ENCODE measurements at places on chromosomes 13 and 19.

DNA sequence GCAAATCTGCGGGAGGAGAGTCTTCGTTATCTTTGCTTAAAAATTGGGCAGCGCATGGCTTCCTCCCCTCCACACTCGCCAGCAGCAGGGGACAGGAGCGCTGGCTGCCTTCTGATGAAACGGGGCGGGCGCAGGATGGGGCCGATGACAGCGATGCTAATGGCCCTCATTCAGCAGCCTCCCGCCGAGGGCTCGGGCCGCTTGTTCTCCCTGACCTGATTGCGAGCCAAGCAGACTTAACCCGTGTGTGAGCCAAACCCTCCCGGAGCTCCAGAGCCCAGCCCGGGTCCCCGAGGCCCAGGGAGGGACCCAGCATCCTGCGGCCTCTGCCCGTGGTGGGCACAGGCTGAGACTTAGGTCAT lies 90.3 kb downstream of the KDM4B start:
- DNase-seq = no peak

GRCh38 chr13:90270226-90270625 lies 1077.3 kb upstream of the MIR17HG start:
- peak; percentile 32 for DNase-seq

GRCh38 chr13:94784066-94784465 lies 71.7 kb upstream of the SOX21 start:
- peak; percentile 12 for DNase-seq

DNA sequence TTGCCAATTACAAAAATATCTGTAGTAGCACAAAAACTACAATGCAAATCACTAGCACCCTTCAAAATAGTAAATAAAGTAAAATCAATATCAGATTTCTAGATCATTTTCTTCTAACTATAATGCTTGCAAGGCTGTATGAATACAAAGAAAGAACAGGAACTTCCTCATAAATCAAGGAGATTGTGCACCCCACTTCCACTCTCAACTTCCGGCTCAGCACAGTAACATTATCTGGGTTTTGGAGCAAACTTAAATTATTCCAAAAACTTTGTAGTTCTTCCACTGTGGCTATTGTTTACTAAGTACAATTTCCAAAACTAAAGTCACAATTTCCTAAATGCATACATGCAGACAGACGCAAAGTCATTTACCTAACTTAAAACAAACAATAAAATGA lies 778.3 kb upstream of the SLC10A2 start:
- DNase-seq = no peak

DNA sequence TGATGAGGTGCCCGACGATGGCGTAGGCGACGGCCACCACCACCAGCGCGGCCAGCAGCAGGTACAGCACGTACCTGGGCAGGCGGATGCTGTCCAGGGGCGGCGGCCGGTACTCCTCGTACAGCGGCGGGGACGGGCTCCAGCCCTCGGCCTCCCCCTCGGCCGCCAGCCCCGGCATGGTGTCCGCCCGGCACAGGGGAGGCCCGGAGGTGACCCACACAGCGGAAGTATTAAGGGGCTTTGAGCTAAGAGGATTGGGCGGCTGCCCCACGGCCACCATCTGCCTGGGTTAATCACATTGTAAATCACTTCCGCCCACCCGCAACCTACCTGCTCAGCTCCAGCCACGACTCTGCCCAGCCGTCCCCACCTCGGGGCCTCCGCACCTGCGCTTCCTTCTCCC lies at the start of gene SMIM44:
SMIM44 (minus strand) TSS at position 216 of the 403 bp plus-strand sequence; CDS start at position 178, 38 bp downstream.
- no peak for DNase-seq

DNA sequence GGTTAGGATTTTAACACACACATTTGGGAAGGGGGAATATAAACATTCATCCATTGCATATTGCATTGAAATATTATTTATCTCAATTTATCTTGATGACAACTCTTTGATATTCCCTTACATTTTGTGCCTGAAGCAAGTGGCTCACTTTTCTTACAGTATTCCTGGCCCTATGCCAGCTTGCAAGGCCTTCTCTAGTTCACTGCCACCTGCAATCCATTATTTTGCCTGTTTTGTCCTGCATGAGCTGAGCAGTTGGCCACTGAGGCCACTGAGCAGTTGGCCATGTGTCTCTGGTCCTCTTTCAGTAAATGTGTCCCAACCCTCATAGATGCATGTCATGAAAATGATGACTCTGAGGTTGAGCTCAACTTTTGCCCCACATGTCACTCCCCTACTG lies 49.8 kb downstream of the CBY2 start:
- DNase-seq = no peak

- DNase-seq = no peak
Measured at GRCh38 chr19:48961051-48961649, 4.0 kb upstream of the FTL start.

- peak; percentile 13 for DNase-seq
Measured at GRCh38 chr13:27541386-27541785, 78.9 kb downstream of the LNX2 start.

DNA sequence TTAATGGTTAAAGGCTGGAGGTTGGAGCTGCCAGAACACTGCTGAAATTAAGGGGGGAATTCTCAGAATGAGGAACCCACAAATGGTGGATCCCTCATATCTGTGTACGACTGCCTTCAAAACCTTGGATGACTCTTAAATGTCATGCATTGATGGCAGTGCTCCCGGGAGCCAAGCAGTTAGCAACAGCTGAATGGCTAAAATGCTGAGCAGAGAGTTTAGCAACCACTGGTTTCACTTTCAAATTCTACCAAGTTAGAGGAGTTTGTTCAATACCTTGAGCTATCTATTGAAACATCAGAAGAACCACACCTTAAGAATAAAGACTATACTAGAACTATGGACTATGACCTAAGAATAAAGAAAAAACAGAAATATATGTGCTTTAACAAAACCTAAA lies 41.4 kb downstream of the UQCRFS1 start:
- no peak for DNase-seq

DNA sequence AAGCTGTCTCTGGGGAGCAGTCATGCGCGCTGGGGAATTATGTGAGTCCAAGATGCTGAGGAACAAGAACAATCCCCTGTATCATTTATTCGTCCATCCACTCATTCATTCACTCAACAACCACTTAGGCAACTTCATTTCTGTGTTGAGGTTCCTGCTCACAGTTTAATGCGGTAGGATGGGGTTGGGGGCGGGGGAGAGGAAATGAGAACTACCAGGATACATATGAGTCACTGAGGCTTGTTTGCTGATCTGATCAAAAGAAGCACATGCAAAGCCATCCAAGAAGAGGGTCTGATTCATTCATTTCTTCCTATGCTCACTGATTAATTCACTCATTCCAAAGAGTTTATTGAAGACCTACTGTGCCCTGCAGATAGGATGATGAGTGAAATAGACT lies 20.9 kb downstream of the ZNF536 start:
- peak; percentile 42 for DNase-seq

- DNase-seq = no peak
Measured at GRCh38 chr19:1394252-1395193, 6.8 kb downstream of the GAMT start.

DNA sequence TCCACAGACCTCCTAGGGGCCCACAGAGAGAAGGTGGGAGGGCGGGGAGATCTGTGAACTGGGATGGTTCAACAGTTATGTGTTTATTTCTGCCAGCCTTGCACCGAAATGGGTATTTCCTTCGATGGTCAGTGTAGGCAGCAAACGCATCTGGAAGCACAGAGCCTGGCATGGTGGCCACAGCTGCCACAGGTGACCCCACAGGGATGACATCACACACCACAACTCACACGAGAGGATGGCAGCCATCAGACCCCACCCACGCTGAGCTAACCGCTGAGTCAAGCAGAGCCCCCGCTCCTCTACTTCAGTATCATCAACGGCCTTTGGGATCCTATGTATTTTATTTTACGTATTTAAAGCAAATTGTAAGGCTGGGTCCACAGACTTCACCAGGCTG lies 37.4 kb downstream of the NAXD start:
- DNase-seq = no peak

DNA sequence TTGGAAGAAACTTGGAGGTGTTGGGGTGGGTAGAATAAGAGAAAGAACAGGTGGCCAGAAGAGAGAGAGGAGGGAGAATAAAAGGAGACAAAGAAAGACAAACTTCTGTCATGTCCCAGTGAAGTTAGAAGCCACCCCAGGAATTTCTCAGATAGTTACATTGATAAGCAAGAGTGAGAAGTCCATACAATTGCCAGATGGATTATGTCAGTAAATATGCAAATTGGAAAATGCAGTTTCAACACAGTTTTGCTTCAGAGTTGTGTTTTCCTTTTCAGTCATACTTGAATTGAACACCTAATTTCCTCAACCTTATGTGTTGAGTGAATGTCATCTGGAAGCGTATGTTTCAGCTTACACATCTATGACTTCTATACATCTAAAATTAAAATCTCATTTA lies 139.2 kb downstream of the RXFP2 start:
- no peak for DNase-seq

- DNase-seq = no peak
Measured at GRCh38 chr13:102900193-102900608, 54.4 kb downstream of the ERCC5 start.

DNA sequence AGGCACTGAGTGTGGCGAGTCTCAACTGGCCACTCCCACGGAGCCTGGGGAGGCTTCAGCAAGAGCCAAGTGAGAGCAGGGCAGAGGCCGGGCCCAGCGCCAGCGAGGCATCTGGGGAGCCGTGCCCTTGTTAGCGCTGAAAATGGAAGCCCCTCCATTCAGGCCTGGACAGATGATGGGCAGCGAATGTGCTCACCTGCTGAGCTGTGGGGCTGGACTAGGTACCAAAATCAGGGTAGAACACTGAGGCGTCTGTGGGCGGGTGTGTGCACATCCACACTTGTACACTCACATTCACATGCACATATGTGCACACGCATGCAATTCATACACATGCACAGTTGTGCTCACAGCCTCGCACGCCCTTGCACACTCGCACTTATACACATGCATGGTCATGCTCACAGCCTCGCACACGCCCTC lies 20.7 kb downstream of the NAXD start:
- no peak for DNase-seq

GRCh38 chr19:18386543-18387271 lies 749 bp downstream of the GDF15 start:
- DNase-seq = peak; percentile 86

DNA sequence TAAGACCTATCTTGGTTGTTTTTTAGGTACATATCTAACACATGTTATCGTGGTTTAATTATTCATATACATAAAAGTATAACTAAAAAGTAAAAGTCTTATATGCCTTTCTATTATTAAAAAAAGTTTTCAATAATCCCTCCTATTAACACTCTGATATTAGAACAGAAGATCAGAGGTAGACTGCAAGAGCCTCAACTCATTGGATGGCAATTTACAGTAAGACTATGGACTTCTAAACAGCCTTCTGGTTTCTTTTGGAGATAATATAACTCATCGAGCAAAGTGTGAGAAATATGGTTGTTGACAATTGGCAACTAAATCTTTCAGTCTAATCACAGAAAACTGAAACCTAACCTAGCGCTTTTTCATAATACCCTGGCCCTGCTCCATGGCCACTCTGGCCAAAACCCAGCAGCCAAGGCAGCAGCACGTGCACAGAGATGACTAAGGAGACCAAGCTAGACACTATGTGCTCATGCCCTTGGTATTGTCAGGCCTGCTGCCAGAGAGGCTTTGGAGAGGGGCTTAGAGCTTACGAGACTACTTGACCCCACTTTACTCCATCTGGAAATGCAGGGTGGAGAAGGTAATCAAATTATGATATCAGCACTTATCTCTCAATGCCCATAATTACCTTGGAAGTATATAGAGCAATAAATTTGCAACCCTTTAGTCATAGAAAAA lies 40.6 kb upstream of the EEF1AKMT1 start:
- DNase-seq = peak; percentile 95

GRCh38 chr19:47012617-47013016 lies 7.0 kb upstream of the NPAS1 start:
- DNase-seq = no peak

GRCh38 chr19:11159598-11160439 lies 4.2 kb upstream of the SPC24 start:
- no peak for DNase-seq

DNA sequence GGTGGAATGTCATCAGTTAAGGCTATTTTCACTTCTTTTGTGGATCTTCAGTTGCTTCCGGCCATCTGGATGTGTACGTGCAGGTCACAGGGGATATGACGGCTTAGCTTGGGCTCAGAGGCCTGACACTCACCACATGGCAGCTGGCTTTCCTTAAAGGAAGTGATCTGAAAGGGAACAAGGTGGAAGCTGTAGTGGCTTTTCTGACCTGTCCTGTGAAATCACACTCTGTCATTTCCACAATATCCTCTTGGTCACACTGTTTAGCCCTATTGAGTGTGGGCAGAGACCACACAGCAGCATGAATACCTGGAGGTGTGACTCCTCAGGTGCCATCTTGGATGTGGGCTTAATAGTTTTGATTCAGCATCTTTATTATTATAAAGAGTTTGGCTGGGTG lies 4.5 kb upstream of the BAX start:
- DNase-seq = no peak

GRCh38 chr19:20669263-20669662 lies 7.9 kb upstream of the ZNF626 start:
- no peak for DNase-seq

GRCh38 chr19:294946-295686 lies 3.9 kb upstream of the PLPP2 start:
- DNase-seq = no peak

GRCh38 chr13:79725841-79726240 lies 244.9 kb downstream of the NDFIP2 start:
- no peak for DNase-seq

DNA sequence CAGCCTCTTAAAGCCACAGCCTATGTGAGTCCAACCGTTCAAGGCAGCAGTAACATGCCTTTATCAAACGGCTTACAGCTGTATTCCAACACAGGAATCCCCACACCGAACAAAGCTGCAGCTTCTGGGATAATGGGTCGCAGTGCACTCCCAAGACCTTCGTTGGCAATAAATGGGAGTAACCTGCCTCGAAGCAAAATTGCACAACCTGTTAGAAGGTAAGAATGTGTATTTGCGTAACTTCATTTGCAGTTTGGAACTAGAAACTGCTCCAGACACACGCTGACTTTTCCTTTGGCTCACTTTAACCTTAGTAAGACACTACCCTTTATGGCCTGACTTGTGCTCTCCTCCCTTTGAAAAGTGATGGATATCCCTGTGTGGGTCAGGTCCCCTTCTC lies 63.4 kb downstream of the SLAIN1 start:
- no peak for DNase-seq
